ENCODE measurements at places on chromosomes 12 and 14.

- no peak for DNase-seq
These were observed 53.6 kb downstream of the EIF2S3B start for GRCh38 chr12:10559244-10559643.

DNA sequence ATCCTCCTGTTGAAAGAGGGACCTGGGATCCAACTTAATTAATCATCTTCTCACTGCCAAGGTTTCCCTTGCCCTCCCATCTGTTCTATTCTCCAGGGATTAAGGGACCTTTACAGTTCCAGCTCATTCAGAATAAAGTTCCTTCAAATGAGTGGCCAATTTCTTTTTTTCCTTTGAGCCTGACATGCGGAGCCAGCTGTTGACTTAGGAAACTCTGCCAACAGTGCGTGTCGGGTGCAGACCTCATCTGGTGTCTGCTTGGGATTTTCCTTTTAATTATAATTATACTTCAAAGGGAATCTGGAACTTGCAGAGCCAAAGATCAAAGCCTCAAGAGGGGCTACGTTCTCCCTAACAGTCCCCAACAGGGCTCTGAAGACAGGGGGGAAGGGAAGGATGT, 64.8 kb downstream of the CCDC60 start:
- DNase-seq = no peak

DNA sequence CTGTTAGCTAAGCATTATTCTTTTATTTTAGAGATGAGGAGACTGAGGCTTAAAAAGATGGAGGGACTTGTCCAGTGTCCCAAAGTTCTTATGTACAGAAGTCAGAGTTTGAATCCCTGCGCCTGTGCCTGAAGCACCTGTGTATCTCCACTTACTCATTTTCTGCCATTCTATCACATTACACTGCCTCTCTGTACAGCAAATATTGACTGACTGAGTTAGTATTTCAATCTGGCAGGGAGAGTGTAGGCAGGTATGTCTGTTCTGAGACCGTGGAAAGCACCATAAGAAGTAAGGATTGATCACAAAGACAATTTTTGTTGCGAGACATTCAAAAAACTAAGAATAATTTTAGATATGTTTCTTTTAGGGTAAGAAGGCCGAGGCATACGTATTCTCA, 162.7 kb downstream of the KITLG start:
- DNase-seq = no peak

GRCh38 chr14:99330316-99331240, 58.6 kb upstream of the BCL11B start:
- DNase-seq = no peak

DNA sequence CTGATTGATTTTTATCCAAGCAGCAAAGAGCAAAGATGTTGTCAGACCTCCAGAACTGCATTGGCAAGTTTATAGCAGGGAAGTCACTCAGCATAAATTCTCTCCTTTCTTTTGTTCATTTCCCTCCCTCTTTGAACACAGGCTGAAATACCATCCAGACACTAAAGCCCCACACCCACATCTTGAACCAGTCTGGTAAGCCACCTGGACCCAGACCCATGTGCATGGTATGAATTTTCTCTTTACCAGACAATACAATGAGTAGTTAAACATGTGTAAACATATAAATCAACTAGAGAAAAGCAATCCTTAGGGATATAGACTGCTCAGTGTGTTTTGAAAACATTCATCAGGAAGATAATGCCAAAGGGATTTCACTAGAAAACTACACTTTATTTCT, 488.3 kb upstream of the FLRT2 start:
- DNase-seq = no peak

- DNase-seq = no peak
These were observed 121.7 kb downstream of the DUSP6 start for GRCh38 chr12:89230376-89231315.

- peak; percentile 74 for DNase-seq
These were observed 165.5 kb upstream of the PLXNC1 start for GRCh38 chr12:93982771-93983315.

- DNase-seq = no peak
These were observed 187.8 kb downstream of the TBX5 start for GRCh38 chr12:114218136-114218535.

- DNase-seq = peak; percentile 8
These were observed 508 bp upstream of the KCNH5 start for GRCh38 chr14:63045612-63046320.

DNA sequence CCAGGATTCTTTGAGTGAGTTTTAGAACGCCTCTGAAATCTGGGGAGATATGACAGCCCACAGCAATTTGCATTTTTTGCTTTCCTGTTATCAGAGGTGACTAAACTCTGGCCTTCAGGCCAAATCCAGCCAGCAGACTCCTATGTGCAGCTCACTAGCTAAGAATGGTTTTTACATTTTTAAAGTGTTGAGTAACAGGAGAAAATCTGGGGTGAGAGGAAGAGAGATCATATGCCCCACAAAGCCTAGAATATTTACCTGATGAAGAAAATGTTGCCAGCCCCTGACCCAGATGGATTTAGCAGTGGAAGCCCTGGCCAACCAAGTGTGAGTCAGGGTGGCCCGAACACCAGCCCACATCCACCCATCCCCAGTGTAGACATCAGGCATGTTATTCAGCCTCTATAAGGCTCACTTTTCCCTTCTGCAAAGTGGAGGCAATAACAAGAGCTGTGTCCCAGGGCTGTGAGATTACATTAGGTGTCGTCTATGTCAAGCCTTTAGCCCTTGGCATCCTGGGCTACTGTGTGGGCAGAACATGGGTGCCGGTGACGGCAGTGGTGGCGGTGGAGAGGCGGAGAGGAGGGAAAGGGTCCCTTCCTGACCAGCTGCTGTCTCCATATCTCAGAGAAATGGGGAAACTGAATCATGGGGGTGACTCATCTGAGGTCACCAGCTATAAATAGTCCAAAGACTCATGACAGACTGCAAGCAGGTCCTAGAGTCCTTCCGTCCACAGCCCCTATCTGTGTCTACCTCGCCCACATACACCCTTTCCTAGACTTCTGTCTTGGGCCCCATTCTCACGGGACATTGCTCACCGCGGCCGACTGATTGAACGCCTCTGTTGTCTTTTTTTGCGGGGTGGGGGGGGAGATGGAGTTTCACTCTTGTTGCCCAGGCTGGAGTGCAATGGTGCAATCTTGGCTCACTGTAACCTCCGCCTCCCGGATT, 32.6 kb upstream of the CD9 start:
- DNase-seq = peak; percentile 94

DNA sequence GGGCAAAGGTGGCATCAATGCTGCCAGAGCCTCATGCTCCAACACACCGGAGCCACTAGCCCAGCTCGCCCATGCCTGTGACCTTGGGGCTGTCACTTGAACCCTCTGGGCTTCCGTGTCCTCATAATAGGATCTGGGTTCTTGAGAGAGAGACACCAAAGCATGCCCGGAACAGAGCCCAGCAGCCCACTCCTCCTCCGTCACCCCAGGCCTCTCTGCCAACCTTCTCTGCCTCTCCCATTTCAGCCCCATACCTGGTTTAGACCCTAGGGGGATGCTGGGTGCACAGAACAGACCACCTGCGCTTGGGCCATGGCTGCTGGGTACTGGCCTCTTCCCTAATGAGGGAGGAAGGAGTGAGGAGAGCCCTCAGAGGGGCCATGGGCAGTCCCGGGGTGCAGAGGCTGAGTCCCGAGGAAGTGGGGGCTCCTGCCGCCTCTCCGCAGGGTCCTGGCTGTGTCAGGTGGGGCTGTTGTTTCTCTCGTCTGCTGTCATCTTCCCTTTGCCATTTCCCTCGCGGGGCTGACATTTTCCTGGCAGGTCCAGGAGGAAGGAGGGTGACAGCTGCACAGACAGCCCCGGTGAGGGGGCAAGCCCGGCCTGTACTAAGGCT, 172.4 kb upstream of the RTL1 start:
- no peak for DNase-seq

DNA sequence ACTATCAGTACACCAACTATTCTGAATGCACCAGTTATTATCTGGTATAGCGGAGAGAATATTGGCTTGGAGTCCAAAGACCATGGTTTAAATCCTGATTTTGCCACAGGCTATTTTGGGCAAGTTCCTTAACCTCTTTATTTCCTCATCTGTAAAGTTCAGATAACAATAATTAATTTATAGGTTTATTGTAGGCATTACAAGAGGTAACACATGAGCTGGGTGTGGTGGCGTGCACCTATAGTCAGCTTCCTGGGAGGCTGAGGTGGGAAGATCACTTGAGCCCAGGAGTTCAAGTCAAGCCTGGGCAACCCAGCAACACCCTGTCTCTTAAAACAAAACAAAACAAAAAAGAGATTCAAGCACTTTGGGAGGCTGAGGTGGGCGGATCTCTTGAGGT, 23.1 kb downstream of the PHLDA1 start:
- DNase-seq = no peak

GRCh38 chr12:106982229-106982628, 4.7 kb downstream of the MTERF2 start:
- peak; percentile 28 for DNase-seq

- DNase-seq = peak; percentile 18
These were observed 169.9 kb downstream of the KIF21A start for GRCh38 chr12:39272871-39273655.

DNA sequence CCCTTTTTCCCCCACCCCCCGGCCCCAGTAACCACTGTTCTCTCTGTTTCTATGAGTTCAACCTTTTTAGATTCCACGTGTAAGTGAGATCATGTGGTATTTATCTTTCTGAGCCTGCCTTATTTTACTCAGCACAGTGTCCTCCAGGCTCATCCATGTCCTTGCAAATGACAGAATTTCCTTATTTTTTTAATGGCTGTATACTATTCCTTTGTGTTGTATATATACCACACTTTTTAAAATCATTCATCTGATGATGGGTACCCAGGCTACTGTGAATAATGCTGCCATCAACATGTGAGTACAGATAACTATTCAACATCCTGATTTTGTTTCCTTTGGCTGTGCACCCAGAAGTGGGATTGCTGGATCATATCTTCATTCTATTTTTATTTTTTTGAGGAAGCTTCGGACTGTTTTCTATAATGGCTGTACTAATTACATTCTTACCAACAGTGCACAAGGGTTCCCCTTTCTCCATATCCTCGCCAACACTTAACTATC, 54.7 kb downstream of the DDX51 start:
- DNase-seq = no peak

DNA sequence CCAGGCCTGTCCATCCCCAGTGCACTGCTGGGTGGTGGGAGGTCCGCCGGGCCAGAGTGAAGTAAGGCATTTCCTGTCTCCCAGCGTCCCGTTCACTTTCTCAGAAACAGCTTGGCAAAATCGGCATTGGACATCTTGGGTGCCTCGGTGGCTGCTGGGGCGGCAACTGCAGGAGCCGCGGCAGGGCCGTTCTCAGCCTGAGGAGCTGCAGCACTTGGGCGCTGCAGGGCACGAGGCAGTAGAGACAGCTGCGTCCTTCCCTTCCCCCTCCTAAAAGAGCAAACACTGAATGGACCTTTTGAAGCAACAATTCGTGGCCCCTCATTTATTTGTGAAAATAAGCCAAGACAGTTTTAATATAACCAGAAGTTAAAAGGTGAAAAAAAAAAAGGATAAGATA, 8.3 kb downstream of the FICD start:
- no peak for DNase-seq

DNA sequence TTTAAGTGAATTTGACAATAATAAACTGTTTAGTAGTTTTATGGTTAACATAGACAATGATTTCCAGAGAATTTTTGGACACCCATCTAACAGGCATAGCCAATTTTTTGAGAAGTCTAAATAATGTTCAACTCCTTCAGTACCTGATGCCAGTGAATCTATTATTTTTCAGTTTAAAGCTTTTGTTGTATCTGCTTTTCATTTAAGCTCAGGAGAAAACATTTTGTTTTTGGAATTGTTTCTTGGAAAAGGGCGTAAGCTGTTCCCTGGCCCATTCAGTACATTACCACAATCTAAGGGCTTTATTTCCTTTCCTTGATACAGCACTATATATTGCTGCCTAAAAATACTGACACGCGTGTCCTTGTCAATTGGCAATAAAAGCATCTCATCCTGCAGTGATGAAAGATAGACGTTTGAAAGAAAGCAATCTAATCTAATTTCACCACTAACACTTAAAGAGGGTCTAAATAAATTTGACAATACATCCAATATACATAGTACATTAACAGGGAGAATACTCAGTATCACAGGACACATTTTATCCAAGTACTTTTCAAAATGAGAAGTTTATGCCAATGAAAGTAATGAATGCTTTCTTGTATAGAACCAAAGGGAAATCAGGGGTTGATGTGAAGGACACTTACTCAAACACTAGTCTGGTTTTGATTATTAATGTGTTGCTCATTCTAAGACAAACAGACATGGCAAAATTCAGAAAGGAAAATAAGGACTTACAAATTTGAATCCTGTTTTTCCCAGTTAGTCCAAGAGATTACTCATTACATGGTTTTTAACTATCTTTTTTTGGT, 104.2 kb upstream of the LGR5 start:
- DNase-seq = no peak

DNA sequence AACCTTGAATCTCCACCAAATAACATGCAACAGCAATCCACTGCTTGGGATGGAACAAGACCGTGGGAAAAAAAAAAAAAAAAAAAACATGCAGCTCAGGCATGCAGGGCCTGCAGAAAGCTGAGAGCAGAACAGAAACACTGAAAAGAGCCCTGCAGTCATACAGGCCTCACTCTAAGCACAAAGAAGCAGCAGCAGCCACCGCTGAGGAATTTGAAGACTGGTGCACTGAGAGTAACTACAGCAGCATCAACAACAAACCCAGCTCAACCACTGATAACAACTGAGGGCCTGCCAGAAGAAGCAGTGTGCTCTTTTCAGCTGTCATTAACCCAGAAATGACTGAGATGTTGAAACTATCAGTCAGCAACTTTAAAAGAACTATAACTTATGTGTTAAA, 354.7 kb upstream of the TMTC1 start:
- DNase-seq = no peak

DNA sequence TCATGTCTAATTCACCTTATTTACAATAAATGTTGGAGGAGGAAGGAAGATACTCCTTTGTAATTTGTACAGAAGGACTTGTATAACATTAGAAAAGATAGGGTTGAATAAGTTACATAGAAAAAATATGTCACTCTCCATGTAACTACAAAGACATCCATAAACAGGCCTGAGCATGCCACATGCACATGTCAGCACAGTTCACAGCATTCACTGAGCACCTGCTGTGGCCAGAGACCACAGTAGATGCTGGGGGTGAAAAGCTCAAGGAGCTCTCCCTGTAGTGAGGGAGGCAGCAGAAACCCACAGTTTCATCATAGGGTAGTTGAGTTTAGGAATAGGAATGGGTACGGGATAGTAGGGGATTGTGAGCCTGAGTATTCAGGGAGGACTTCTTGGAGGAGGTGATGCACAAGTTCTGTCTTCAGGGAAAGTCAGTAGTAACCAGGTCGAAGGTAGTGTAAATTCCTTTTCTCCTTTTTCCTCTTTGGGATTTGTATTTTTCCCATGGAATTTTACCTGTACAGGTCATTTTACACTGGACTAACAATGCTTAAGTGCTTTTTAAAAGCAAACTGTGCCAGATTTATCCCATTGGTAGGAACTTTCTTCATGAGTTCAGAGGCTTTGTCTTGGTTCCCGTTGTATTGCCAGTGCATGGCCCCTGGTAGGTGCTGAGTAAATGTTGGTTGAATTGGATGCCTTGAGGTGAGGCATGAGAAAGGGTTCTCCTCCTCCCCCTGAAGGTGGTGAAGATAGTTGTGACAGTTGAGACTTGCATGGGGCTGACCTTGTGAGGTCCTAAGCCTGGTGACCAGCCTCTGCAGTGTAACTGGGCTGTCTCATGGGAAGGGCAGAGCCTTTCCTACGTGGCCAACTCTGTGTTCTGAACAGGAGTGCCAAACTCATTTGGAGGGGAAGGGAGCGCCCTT, 20.2 kb downstream of the PRKCH start:
- DNase-seq = no peak

GRCh38 chr14:100674897-100675619, 51.6 kb upstream of the DLK1 start:
- DNase-seq = no peak

GRCh38 chr12:117521867-117522266, 160.4 kb upstream of the NOS1 start:
- no peak for DNase-seq
